Left kidney (tissue), 8 donors: ENCODE measurements at places on chromosomes 5 and 9. TPM values are rescaled to one million over a fixed set of nuclear protein-coding genes. Genes with fewer than 3 reads are reported as not detected.

The SH3RF2 gene
- polyA plus RNA-seq: 5.4 TPM

The TMEM171 gene
- polyA plus RNA-seq: 5.2 TPM

The SLIT3 gene
- polyA plus RNA-seq: 51.5 TPM

GRCh38 chr5:159969966-159970365, 39.0 kb upstream of the TTC1 start:
- no peak for DNase-seq

The CLIC3 gene
- not detected for polyA plus RNA-seq

GRCh38 chr5:90174236-90174635, 235.3 kb downstream of the CETN3 start:
- DNase-seq: no peak

The CAMK2A gene
- polyA plus RNA-seq: 4.6 TPM

The PRR16 gene
- polyA plus RNA-seq: 1.7 TPM

DNA sequence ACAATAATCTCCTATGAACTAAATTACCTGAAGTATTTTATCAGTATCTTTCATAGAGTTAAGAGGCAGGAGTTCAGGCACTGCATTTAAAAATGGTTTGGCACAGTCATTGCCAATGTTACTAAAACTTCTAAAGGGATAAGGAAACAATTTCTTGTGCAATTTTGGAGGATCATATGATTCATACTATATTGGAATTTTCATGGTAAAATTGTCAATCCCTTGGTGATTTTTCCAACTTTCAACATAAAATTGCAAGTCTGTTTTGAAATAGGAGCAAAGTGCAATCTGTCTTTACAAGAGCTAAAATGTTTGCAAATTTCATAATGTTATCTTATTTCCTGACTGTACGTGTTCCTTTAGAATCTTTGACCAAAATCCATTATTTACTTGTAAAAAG, 211.1 kb downstream of the DMRTA1 start:
- no peak for DNase-seq

- DNase-seq: no peak
Observed at GRCh38 chr9:91047993-91048607, 246.5 kb downstream of the SYK start.

DNA sequence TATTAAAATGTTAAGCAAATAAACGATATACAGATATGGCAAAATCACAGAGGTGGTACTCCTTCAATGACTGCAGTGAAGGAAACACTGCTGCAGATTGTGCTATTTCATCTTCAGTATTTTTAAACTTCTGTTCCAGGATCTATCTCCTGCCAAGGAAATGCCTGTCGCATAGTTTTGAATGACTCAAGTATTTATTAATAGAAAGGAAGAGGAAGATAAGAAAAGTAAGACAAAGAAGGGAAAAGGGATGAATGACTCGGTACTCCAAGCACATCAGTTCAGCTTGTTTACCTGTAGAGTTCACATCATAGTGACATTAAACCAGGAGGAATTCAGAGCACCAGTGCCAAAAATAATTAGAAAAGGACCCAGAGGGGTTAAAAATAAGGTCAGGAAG, 5.1 kb upstream of the GPX8 start:
- DNase-seq: no peak

DNA sequence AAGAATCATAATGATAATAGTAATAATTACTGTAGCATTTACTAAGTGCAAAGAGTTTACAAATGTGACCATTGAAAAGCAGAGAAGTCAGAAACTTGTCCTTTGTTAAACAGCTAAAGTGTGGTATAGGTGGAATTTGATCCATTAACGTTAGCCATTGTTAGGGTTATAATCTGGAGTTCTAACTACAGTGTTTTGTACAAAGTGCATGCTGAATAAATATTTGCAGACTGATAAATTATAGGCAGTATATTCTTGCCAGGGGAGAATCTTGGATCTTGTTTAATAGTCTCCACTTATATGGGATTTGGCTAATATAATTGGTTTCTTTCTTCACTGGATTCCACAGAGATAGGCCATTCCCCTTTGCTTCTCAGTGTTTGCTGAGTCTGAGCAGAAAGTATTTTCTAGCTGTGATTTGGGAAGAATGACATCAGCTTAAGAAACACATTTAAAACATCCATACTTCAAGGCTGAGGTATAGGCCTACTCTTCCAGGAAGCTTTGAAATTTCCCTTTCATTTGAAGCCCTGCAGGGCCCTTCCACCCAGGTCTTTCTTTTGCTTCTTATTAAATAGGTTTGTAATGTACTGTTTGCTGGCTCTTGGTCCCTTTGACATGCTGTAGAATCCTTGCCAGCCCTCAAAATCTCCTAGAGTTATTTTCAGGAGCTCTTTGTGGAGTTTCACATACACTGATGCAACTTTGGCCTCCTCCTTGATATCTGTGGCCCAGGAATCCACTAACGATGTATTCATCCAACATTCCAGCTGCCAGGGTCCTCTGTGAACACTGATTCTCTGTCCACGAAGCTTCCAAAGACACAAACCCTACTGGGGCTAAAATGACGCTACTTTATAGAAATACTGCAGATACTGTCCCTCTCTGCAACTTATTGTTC, 51.4 kb downstream of the ATP10B start:
- DNase-seq: no peak

DNA sequence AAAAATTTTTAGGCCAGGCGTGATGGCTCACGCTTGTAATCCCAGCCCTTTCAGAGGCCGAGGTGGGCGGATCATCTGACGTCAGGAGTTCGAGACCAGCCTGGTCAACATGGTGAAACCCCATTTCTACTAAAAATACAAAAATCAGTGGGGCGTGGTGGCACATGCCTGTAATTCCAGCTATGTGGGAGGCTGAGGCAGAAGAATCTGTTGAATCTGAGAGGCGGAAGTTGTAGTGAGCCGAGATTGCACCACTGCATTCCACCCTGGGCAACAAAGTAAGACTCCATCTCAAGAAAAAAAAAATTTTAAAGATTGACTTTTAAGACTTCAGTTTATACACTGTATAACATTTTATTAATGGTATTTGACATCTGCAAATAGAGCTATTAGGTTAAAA, 60.1 kb upstream of the GNAQ start:
- DNase-seq: no peak

DNA sequence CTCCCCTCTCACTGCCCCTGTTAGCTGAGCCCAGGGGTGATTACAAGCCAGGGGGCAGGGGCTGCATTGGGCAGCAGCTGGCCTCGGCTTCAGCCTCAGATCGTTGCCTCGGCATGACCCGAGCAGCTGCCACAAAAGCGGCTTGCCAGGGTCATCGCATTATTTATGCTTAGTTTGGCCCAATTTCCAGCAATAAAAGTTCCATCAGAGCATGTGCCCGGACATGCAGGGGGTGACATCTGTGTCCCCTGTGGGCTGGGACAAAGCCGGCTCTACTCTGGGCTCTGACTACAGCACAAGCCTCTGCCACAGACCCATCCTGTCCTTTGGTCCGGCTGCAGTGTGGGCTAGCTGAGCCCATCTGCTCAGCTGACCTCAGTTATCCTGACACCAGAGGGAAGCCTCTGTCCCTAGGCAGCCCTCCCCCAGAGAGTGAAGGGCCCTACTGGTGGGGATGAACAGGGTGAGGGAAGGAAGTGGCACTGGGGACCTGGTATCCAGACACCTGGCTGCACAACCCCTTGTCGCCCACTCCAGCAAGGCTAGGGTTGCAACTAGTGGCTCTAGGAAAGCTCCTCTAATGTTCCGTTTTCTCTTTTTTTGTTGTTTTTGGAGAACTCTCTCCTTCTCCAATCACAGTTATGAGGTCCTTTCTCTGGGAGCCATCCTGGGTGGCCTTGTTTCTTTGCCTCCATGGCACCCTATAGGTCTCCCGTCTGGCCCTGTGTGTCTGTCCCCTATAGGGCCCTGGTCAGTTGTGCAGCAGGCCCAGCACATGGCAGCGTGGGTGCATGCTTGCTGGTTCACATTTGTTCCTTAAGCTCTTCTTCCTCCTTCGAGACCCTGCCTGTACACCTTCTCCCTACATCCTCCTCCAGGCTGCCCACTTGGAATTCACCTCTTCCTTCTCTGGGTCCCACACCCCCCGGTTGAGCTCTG, 13.3 kb upstream of the GADD45G start:
- DNase-seq: no peak

DNA sequence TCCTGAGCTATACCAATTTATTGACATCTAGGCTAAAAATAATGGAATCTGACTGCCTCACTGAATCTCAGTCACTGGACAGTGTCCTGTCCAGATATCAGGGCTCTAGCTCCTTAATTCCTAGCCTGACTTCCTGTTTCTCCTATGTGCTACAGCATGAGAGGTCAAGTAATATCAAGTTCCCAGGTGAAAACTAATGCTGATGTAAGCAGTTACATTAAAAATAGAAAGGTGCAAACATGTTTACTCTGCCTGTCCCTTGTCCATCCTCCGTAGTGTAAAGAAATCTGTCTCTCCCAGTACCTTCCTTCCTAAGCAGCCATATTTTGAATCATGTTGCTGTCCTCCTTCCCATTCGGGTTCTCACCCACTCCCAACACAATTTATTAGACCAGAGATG, 145.9 kb upstream of the GHR start:
- no peak for DNase-seq

The TNFSF15 gene
- 7.5 TPM for polyA plus RNA-seq

DNA sequence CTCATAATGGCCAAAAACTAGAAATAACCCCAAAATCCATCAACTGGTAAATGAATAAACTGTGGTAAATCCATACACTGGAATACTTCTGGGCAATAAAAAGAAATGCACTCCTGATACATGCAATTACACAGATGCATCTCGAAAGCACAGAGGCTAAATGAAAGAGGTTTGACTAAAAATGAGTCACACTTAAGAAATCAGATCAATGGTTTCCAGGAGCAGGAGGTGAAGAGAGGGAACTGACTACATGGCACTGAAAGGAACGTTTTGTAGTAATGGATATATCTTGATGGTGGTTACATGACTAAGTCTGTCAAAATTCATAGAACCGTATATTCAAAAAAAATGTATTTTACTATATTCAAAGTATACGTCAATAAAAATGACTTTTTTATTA, 42.4 kb downstream of the STRBP start:
- DNase-seq: no peak

The ASS1 gene
- polyA plus RNA-seq: 281 TPM

GRCh38 chr9:33246269-33246860, 6.4 kb downstream of the SPINK4 start:
- DNase-seq: no peak

GRCh38 chr9:16257604-16258003, 612.9 kb downstream of the BNC2 start:
- DNase-seq: no peak

The PCDHB3 gene
- 2.3 TPM for polyA plus RNA-seq

The NEUROG1 gene
- polyA plus RNA-seq: not detected

DNA sequence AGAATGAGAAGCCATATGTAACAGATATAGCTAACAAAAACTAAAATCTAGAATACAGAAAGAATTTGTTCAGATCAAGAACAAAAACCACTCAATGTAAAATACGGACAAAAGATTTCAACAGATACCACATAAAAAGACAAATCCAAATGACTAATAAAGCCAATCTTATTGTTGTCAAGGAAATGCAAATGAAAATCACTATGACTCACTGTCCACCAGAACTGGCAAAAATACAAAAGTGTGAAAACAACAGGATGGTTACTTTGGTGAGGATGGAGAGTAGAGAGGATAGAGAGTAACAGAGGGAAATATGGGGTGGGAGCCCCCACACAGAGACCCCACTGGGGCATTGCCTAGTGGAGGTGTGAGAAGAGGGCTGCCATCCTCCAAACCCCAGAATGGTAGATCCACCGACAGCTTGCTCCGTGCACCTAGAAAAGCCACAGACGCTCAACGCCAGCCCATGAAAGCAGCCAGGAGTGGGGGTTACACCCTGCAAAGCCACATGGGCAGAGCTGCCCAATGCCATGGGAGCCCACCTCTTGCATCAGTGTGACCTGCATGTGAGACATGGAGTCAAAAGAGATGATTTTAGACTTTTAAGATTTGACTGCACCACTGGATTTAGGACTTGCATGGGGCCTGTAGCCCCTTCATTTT, 15.2 kb upstream of the RHOBTB3 start:
- DNase-seq: no peak

- no peak for DNase-seq
Observed at GRCh38 chr5:129569295-129569694, 109.2 kb downstream of the ADAMTS19 start.

GRCh38 chr5:147460380-147460779, 49.5 kb downstream of the DPYSL3 start:
- DNase-seq: no peak

DNA sequence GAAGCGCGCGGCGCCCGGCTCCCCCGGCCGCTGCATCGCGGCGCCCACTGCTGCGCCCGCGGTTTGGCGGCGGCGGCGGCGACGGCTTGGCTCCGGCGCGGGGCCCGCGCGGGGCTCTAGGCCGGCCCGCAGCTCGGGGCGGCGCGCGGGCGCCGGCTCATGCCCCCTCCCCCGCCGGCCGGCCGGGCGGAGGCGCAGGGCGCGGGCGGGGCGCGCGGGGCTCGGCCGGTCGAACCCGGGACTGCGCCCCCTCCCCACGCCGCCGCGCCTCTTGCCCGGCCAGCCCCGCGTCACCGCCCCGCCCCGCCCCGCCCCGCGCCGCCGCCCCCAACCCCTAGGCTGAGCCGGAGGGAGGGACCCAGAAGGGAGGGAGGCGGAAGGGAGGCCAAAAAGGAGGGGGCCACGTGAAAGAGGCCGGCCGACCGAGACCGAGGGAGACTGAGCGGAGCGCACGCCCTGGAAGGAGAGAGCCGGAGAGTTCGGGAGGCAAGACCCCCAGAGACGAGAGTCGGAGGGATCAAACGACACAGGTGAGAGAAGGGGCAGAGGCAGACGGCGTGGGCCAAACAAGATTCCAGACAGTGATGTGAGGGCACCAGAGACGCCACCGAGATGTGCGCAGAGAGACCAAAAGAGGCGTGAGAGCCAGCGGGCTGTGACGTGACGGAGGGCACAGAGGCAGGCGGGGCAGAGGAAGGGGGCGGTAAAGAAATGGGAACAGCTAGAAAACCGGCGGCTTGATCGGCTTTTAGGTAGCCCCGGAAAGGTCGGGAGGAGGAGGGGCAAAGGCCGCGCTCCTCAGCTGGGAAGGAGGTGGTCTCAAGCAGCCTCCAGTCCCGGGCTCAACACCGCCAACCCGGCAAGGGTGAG, at the start of gene BARX1:
Gene BARX1 (minus strand): TSS at position 245 of the 870 bp plus-strand sequence. CDS start 209 bp downstream, at position 36.
- no peak for DNase-seq

DNA sequence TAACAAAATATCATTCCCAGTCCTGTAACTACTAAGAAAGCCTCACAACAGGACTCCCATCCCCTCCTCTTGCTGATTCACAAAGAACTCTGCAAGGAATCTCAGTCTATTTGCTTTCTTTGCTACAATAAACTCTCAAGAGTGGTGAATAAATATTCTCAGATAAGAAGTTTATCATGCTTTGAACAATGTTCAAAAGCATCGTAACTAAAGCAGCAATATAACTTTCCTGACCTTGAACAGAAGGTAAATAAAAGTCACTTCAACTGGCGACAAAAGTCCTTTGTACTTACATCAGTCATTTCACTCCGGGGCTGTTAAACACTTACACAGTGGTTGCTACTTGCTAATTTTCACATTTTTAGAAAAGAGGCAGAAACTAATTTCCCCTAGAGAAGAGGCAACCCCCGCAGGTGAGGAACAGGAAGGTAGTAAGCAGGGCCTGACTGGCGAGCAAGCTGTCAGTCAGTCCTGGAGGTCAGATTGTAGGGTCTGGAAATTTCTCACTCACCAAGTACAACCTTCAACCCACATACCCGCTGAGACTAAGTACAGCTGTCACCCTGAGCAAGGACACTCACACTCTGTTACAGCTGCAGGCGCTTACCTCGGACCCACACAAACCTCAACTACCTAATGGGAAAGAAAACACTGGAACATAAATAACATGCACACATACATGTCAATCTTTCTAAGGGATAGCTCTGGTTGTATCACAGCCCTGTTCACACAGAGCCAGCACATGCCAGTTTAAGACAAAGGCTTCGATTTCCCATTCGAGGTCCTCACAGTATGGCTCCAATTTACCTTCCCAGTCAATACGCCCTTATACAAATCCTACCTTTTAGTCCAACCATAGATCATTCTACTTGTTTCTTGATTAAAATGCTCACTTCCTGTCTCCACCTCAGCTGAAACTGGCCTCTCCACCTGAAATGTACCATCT, 104.6 kb upstream of the RETREG1 start:
- no peak for DNase-seq
